Glutamatergic neuron (in vitro differentiated cells): ENCODE measurements at places on chromosomes 6 and 20.

DNA sequence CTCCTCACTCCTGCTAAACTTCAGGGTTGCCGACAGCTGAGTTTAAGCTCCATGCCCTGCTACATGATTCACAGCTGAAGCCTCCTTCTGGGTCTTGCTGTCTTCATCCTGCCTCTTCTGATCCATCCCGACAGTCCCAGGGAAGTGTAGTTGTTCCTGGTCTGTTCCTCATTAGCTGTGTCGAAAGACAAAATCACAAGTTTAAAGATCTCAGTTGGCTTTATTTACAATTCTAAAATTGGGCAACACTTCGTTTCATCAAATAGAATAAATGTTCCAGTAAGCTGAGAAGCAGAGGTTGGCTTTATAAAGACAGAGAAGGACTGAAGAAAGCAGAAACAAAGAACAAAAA is 4.1 kb upstream of the SLC2A10 start:
- DNase-seq = no peak

GRCh38 chr6:90328004-90328403 is 31.4 kb upstream of the BACH2 start:
- DNase-seq = no peak

GRCh38 chr20:11143481-11143880 is 469.7 kb upstream of the JAG1 start:
- DNase-seq = no peak

GRCh38 chr6:65501045-65501444 is 206.0 kb downstream of the EYS start:
- no peak for DNase-seq

DNA sequence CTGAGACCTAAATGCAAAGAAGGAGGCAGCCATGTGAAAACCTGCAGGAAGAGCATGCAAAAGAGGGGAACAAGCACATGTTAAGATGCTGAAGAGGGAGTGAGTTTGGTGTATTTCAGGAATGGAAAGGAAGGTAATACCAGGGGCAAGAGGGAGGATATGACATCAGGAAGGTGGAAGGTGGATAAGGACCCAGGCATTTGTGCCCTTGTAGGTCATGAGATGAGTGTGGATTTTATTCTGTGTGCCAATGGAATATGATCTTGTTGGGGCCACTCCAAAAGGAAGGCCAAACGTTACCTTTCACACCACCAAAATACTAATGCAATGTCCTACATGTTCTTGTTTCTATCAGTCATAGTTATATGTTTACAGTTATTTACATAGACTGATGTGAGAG is 17.2 kb upstream of the DOK5 start:
- DNase-seq = no peak

- no peak for DNase-seq
Observed at GRCh38 chr20:47265984-47266383, 90.5 kb downstream of the ZMYND8 start.

DNA sequence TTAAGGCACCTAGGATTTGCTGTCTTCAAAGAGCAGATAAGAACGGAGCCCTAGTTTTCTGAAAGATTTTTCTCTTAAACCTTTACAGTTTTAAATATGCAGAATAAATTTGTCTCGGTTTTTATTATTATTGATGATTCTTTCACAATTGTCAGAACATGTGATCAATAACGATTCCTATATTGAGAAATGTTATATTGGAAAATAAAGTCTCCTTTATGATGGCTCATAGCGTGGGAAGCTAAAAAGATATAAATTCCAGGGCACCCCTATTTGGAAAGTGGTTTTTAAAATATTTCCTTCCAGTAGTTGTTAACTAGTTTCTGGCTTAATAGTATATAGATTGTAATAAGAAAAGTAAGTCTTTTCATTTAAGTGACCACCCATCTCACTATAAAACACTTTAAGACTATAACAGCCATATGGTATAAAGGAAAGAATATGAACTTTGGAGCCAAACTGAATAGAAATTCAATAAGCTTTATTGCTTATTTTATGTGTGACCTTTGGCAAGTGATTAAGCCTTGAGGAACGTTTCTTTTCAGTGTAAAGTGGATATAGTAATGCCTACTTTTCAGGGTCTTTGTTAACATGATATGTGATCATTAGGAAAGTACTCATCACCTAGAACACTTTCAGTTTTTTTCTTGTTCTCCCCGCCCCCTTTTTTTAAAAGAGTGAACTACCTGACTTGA is 369.6 kb downstream of the LAMA2 start:
- no peak for DNase-seq

GRCh38 chr6:35694462-35694861 is 5.7 kb upstream of the FKBP5 start:
- DNase-seq = no peak

GRCh38 chr6:138290423-138290962 is 72.2 kb upstream of the PBOV1 start:
- no peak for DNase-seq

DNA sequence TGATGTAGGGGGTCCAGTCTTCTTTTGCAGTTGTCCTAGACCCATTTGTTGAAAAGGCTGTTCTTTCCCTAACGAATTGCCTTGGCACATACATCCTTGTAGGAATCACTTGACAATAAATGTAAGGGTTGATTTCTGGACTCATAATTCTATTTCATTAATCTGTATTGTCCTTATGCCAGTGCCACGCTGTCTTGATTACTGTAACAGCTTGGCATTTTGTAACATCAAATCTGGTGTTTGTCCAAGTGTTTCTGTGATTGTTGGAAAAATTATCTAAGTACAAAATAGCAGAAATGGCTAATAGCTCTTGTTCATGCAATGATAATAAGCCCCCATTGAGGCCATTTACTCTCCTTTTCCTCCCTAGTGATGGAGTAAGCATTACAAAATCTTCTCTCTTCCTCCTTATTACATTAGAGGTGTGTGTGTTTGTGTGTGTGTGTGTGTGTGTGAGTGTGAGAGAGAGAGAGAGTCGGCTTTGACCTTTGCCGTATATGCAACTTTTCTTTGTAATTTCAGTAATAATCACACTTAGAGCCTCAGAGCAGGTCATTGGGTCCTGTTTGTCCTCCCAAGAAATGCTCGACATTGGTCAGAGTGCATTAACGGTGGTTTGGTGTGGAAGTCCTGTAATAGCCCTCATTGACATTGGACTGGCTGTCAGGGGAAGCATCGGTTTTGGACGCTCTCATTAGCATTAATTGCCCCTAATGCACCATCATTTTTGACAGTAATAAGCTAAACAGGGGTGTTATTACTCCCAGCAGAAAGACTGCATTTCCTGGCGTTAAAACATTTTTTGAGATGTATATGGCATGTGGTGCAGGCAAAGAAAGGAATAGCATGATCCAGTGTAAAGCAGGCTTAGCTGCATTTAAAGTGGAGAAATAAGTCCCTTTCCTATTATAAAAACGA is 40.7 kb upstream of the MROH8 start:
- no peak for DNase-seq

DNA sequence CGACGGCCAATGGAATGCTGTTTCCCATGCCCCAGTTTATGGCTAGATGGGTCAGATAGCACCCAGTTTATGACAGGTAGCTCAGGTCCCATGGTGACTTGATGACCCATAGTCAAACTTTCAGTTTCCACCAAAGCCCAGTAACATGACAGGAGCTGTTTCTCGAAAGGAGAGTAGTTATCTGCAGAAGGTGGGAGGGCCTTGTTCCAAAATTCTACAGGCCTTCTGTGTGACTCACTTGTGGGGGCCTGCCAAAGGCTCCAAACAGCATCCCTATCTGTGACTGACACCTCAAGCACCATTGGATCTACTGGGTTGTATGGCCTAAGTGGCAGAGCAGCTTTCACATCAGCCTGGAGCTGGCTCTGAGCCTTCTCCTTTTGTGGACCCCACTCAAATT is 379.7 kb upstream of the MANEA start:
- DNase-seq = no peak

GRCh38 chr20:25127761-25128537 is 46.0 kb upstream of the VSX1 start:
- no peak for DNase-seq

DNA sequence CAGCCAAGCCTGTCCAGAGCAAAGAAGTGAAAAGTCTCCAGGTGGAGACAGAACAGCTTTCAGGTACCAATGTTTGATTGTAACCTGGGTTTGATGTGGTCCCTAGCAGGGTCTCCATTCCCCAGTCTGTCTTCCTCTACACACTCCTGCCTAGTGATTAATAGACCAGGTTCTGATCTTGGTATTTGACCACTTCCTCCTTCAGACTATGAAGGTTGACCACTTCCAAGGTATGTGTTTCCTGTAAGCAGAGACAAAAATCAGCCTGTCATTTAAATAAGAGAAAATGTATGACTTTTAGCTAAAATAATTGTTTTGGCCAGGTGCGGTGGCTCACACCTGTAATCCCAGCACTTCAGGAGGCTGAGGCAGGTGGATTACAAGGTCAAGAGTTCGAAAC is 41.8 kb upstream of the TOP1 start:
- no peak for DNase-seq

DNA sequence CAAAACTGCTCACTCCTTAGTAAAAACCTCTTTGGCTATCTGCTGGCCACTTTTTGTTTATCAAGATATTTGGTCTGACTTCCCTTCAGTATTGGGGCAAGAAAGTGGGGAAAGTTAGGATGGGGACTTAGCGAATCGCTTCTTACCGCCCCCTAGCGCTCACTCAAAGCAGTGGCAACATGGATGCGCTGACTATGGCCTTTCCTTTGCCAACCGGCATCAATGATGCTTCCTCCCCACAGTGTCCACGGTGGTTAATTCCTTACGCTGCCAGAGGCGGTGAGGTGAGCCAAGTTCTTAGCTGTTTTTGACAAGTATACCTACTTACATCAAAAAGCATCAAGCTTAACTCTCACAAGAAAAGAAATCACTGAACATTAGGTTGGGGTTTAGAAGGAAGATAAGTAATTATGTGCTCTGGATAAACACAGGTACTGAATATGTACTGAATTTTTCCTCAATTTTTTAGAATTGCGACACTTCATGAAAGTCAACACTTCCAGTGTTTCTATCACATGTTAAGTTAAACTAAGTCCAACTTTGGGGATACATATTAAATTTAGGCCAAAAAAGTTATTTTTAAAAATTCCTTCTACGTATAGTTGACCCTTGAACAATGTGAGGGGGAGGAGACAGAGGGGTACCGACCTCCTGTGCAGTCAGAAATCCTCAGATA is 86.7 kb downstream of the GMDS start:
- DNase-seq = peak; percentile 55

GRCh38 chr6:75481936-75482593 is 11.5 kb downstream of the FILIP1 start:
- DNase-seq = no peak

DNA sequence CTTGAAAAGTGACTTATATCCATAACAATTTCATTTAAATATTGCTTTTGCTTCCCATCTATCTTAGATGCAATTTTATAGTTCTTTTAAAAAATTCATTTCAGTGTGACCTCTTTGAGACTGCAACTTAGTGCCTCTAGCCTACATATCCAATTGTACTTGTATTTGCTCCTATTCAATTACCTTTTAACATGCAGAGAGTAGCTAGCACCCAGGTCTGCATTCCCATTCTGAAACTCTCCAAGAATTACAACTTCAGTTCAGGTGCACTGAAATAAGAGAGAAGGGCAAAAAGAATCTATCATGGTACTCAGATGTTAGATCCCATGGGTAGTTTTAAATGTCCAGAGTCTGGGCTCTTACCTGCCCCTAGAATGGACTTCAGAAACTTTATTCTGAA is 765.4 kb upstream of the SLC35B3 start:
- DNase-seq = no peak

DNA sequence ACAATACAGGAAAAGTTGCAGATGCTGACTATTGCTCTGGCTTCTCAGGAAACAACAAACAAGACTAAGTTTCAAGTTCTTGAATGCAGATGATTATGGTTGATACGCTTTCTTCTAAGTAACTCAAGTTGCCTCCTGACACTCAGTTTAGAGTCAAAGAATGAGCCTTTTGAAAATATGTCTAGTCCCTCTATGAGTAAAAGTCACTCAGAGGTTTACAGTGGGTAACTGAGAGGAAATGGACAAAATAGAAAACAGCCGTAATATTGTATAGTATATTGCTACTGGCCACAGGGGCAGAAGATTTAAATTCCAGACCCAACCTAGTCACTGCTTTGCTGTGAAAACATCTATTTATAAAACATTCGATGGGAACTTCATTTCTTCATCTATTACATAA is 280.0 kb upstream of the ID4 start:
- DNase-seq = no peak

GRCh38 chr6:49856282-49856681 is 10.1 kb downstream of the CRISP1 start:
- no peak for DNase-seq

DNA sequence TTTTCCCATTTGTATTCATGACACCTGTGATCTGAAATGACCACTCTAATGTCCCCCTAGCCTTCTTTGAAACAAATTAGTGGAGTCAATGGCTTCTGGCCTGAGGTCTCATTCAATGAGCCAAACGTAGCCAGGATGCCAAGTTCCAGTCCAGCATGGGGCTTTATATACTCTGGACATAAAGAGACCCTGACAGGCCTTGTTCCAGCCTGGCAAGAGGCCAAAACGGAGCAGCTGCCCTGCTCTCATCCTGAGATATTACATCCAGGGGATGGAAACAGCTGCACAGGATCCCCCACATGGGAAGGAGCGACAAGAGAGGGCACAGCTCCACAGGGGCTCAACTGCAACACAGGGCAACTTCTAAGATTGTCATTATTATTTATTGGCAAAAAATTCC is 437.8 kb downstream of the CDH26 start:
- DNase-seq = no peak

DNA sequence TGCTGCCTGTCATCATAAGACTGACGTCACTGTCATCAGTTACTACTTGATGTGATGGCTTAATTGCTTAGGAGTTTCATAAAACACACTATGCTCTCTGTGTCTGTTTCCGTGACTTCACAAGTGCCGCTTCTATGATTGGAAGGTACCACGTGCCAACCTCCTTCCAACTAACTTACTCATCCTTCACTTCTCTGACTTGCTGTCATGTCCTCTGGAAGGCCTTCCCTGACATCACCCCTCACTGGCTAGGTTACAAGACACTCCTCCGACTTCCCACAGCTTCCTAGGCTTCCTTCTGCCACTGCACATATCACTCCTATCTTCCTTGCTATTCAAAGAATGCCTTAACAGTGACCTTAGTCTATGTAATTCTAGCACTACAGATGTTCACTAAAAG is 20.4 kb downstream of the SERINC3 start:
- no peak for DNase-seq

- DNase-seq = no peak
Observed at GRCh38 chr6:73078333-73078862, 146.9 kb downstream of the KHDC1L start.

GRCh38 chr6:53151676-53152075 is 3.0 kb upstream of the GCM1 start:
- DNase-seq = no peak

GRCh38 chr20:22999756-23000155 is 35.4 kb upstream of the SSTR4 start:
- DNase-seq = no peak

DNA sequence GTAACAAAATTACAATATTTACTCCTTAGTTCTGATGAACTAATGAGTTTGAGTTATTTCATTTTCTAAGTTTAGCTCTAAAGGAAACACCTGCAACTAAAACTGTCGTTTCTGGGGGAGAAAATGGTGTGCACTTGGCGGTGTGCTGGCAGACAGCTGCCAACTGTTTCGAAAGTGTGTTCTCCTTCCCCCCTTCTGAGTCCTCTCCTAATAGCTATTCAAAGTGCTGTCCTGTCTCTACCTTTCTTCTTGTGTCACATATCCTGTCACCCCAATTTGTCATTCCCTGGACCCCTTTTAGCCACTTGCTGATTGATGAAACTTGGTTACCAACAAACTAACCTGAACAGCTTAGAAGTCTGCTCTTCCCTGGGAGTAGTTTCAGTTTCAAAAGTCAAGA is 4.9 kb upstream of the UBE2J1 start:
- no peak for DNase-seq

- DNase-seq = no peak
Observed at GRCh38 chr6:25753079-25753478, 1.5 kb upstream of the SLC17A4 start.
